KBM-7 (cell line): ENCODE measurements at places on chromosomes 2 and 18.

- DNase-seq, result no peak
Observed at GRCh38 chr18:47203626-47204464, 27.7 kb upstream of the IER3IP1 start.

DNA sequence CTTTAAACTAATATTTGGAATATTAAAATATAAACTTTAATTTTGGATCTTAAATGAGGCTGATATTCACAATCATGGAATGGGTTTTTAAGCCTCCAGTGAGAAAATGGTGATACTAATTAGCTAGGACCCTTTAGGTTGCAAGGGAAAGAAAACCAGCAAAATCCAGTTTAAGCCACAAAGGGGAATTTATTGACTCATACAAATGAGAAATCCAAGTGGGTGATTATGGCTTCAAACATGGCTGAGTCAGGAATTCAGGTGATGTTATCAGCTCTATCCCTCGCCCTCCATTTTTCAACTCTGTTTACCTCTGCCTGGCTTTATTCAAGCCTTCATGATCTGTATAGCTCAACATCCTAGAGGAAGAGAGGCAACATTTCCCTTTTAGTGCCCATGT is 75.3 kb upstream of the DLX2 start:
- no peak for DNase-seq

- peak; percentile 48 for DNase-seq
Observed at GRCh38 chr2:30230497-30231211, 680 bp upstream of the LBH start.

GRCh38 chr2:14292964-14293363 is 339.6 kb upstream of the LRATD1 start:
- no peak for DNase-seq

DNA sequence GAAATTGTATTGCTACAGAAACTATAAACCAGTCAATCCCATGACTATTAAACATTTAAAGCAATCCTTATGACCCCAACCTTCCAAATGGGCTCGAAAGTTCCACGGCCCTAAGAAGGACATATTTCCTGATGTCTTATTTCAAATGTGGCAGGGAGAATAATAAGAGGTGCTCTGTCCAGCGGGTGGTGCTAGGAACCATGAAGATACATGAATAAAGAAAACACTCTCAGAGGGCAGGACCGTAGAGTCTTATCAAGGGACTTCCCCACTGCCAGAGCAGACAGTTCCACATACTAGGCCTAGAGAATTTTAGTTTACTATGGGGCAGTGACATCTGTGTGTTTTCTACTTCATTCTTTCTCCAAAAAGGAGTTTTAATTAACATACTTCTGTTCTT is 187.1 kb upstream of the PIK3C3 start:
- DNase-seq, result no peak

DNA sequence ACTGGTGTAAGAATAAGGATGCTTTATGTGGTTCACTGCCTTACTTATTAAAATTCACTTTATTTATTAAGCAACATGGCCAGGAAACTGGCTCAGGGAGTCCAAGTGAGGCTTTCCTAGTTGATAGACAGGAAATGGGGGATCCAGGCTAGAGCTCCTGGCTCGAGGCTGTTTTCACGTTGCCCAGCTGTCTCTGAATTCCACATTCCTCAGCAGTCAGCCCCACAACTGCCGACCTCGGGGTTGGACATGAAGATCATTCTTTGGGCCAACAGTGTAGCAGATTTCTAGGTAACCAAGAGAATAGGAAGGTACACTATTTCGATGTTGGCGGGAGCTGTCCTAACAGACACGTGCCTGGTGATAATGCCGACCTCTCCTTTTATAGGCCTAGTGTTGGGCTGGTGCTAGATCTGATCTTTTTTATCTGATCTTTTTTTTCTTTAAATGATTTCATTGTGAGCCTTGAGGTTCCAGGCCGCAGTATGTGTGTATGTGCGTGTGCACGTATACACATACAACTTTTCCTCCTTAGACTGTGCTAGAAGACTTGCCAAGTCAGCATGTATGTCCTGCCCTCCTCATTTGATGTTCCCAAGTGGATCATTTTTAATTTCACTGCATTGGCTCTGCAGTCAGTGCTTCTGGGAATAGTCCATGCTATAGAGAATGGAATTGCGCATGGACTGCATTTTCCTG is 103.5 kb downstream of the CABLES1 start:
- DNase-seq, result no peak

- no peak for DNase-seq
Observed at GRCh38 chr2:176432434-176432833, 163.2 kb downstream of the MTX2 start.

- no peak for DNase-seq
Observed at GRCh38 chr2:506451-506850, 170.8 kb downstream of the TMEM18 start.

- DNase-seq, result no peak
Observed at GRCh38 chr2:133952896-133953295, 301.0 kb upstream of the MGAT5 start.

- DNase-seq, result no peak
Observed at GRCh38 chr18:63730773-63731172, 28.0 kb downstream of the SERPINB11 start.

DNA sequence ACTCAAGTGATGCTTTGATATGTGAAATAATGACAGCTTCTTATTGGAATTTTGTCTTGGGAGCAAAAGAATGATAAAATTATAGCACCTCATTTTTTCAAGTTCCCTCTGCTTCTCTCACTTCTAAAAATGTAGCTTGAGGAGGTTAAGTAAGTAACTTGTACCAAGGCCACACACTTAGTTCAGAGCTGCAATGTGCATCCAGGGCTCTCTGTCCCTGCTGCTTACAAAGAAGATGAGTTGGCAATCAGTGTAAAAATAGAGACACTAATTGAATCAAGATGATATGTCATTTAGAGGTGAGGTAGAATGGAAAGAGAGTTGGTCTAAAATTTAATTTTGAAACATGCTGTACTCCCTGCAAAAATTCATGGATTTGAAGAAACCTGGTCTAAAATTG is 312.0 kb upstream of the TNP1 start:
- no peak for DNase-seq

GRCh38 chr2:219759801-219760200 is 132.4 kb downstream of the SLC4A3 start:
- DNase-seq, result no peak

- DNase-seq, result no peak
Observed at GRCh38 chr2:118148809-118149208, 60.5 kb downstream of the INSIG2 start.

- DNase-seq, result peak; percentile 34
Observed at GRCh38 chr18:9055185-9055584, 47.3 kb upstream of the NDUFV2 start.

GRCh38 chr2:224069172-224069571 is 30.1 kb upstream of the SERPINE2 start:
- DNase-seq, result no peak

DNA sequence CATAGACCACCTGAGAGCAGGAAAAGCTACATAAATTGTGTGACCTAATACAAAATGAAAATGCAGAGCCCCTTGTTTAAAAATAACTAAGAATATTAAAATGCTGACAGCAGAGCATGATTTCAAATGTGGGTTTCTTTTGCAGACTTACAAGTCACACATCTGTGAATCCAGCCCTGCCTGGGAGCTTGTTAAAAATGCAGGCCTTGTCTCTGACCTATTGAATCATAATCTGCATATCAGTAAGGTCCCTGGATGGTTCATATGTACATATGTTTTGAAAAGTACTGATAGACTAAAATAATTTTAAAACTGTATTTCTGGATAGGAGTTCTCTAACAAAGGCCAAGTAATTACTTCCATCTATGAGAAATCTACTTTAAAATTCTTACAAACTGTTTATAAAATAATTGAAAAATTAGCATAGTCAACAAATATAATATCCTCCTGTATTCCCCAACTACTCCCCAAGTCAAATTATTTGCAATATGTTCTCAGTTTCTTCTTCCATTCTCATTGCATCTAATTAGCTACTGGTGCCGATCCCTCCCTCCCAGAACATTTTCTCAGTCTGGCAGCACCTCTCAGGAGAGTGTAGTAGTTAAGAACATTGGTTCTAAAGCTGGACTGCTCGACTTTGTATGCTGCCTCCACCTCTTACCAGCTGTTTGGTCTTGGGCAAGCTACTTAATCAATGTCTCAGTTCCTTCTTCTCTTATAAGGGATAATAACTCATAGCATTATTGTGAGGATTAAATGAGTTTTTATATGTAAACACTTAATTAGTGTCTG is 1040.4 kb upstream of the CDH2 start:
- DNase-seq, result no peak

DNA sequence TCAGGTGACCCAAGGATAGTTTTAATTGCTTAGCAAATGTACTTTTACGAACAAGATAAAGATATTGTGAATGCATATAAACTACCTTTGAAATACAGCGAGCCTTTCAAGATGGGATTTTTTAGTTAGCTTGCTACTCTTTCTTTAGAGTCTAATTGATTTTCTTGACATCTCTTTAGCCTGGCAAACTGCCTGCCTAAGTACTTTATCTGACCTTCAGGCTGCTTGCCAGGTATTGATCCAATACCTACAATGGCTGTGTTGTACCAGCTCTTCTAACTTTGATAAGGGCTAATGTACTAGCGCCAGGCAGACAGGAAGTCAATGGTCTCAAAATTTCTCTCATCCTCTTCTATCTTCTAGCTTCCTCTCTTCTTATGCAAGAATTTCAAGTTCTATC is 414.4 kb upstream of the ACVR2A start:
- DNase-seq, result no peak

- DNase-seq, result no peak
Observed at GRCh38 chr2:196315388-196316049, 144.1 kb upstream of the STK17B start.

- DNase-seq, result no peak
Observed at GRCh38 chr2:75166491-75166890, 32.8 kb downstream of the TACR1 start.

DNA sequence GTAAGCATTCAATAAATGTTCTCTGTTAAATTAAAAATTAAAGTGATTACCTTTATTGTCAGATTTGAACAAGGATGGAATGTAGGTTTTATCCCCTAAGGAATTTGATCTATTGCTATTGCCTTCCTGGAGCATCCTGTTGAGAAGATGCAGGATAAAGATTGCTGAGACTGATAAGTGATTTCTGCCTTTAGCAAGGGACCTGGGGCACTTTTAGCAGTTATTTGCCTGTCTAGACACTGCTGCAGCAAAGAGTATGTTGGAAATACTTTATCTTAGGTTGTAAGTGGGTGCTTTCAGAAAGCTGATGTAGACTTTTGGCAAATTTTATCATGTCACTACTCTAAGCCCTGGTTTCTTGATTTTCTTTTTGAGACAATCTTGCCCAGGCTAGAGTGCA is 69.5 kb downstream of the FAM117B start:
- no peak for DNase-seq

GRCh38 chr2:20451000-20451290 is 4.1 kb downstream of the RHOB start:
- no peak for DNase-seq

- no peak for DNase-seq
Observed at GRCh38 chr18:57854726-57855125, 51.6 kb upstream of the ATP8B1 start.

- DNase-seq, result no peak
Observed at GRCh38 chr2:62826141-62826540, 120.6 kb downstream of the EHBP1 start.

GRCh38 chr2:128623776-128624761 is 305.4 kb upstream of the HS6ST1 start:
- peak; percentile 67 for DNase-seq

DNA sequence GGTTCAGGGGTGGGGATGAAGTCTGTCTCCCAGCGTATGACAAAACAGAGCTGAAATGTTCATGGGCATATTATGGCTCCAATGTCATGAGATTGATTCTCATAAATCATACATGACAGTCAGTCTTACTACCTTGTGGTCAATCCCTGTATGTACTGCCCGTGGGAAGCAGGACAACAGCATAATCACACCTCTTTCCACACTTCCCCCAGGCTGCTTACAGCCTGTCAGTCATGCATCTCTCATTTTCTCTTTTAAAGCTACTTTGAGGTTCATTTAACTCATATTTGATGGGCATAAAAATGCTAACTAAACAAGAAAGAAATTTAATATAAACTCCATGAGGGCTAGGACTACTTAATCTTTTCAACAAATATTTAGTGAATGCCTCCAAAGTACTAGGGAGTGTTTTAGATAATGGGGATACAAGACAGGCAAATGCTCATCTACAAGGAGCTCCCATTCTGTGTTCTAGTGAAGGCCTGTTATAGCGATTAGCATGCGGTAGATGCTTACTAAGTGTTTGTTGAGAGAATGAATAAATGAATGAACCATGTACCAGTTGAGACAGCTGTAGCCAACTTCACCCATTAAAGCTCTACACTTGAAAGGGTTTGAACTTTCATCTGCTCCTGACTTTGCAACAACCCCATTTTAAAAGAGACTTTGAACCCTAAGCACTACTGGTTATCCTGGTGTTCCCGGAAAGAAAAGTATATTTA is 89.1 kb downstream of the ALPK2 start:
- no peak for DNase-seq

- DNase-seq, result no peak
Observed at GRCh38 chr2:526918-527317, 150.3 kb downstream of the TMEM18 start.

GRCh38 chr2:62284980-62285379 is 89.1 kb downstream of the B3GNT2 start:
- no peak for DNase-seq

DNA sequence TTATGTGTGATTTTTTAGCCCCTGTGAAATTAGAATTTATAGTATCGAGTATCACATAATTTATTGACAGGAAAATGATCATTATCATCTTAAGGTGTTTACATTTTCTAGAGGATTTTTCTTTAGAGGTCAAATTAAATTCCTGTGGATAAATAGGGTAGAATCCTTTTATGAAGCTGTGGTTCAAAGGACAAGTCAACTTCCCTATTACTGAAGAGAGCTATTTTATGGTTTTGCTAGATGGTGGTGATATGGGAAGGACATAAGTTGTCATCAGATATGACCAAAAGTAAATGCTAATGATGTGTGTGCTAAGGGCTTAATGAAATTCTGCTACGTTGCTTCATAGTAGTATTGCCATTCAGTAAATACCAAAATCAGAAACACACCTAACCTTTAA is 80.1 kb downstream of the EML4 start:
- peak; percentile 54 for DNase-seq

DNA sequence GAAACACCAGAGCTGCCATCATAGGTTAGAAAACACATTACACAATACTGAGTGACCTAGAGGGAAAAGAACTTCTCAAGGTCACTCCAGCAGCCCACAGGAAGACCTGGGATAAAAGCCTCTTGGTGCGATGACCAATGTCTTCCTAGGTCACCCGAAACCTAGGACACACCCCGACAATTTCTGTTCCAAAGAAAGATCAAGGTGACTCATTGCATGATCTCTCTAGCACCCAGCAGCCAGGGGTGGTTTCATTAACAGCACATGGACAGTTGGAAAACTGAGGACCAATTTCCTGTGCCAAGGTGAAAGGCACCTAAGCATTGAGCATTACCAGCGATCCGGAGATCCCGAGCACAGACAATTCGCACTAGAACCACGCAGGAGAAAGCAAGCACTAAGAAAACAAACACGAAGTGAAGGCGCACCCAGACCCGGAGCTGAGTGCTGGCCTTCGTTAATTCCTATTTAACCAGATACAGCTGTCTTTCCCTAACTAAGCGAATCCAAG is 1.5 kb downstream of the CACNB4 start:
- DNase-seq, result no peak
